ENCODE measurements at places on chromosomes 7 and 10.

DNA sequence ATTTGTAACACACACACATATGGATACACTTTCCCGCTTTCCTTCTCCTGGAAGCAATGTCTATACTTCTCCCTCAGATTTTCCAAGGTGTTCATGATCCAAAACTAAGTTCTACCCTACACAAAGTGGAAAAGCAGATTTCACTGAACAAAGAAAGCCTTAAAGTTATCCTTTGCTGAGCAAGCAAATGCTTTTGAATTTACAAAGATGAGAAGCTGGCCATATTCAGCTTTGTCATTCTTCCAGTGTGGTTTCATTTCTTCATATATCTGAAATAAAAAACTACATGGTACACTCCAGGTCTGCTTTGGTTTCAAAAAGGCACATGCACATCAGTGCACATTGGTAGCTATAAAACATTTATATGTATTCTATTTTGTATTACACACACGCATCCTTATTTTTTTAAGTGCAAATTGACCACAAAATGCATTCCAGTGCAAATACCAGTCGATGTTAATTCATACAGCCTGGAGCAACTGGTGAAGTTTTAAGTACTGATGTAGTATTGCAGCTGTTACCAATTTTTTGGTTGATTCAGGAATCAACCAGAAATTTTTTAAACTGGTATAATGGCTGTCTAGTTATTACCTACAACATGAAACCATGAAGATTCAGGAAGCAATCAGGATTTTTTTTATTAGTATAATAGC is 65.5 kb upstream of the SRPK2 start:
- peak; percentile 17 for DNase-seq

GRCh38 chr10:100847440-100847839 is 65.3 kb upstream of the SLF2 start:
- no peak for DNase-seq

DNA sequence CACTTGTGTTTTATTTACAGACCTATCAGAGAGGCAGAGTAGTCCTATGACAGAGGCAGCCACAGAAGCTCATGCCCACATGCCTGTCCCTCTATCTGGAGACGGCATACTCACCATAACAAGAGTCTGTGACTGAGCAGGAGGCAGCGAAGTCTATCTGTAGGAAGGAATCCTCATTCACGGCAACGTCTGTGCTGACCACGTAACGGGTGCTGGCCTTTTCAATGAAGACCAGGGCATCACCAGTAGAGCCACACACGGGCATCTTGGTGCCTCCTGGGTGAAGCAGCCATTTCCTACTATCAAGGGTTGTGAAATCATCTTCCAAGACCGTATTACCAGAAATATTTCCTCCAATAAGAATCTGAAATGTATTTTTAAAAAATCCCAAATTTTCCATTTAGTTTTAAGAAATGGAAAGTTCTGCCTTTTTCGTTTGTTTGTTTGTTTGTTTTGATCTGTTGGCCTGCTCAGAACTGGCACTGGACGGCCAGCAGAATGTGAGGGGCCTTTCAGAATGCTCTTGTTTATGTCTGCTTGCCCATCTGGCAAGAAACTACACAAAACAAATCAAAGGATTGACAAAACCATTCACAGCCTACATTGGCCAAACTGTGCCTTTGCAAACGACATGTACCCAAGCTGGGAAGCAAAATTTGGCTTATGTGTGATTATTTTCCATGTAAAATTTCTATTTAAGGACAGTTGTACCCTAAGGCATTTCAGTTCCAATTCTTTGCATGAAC is 93.1 kb upstream of the SLC26A5 start:
- DNase-seq = no peak

- no peak for DNase-seq
These were observed 217.2 kb upstream of the PLXNA4 start for GRCh38 chr7:132793474-132793873.

DNA sequence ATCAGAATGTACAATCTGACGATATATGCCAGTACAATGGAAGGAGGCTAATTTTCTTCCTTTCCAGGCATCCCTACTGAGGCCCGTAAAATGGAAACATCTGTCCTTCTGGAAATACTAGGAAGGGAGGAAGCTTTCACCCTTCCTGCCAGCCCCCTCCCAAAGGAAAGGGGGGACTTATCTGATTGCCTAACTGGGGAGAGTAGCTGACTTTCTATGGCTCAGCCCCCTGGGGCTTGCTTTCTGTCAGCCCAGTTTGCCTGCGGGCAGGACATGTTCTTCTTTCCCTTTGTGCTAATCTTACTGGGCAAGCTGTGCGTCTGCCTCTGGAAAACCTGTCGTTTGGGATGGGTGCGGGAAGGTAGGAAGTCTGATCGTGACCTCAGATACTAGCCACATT is 508.9 kb downstream of the SUGCT start:
- no peak for DNase-seq

DNA sequence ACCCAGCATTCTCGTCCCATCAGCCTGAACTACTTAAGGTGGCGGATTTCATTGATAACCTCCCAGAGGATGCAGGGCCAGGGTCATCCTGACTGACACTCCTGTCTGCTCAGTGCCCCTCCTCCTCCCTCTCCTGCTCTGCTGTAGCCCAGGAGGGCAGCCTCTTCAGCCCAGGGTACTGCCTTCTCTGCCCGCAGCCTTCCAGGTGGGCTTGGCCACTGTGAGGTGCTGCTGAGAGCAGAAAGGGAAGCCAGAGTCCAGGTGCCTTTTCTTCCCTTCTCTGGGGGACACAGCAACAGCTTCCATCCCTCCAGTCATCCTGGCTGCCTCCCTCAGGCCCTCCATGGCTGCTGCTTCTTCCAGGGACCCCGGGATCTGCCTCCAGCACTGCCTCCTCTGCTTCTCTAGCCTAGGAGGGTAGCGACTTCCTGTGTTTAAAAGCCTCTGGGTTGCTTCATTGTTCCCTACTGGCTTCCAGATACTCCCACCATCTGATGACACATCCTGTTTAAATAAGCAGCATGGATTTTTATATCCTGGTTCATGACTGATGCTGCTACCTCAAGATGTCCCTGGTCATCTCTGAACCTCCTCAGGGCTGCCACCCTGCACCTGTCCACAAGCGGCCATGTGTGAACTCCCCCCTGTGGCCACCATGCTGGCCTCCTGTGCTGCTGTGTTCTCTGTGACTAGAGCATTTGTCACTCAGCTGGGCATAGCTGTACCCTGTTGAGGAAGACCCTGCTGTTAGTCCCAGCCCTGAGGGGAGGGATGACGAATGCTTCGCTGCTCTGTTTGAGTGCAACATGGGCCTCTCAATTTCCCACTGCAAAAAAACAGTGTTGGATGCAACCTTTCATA is 55.8 kb downstream of the AKR1C4 start:
- no peak for DNase-seq

DNA sequence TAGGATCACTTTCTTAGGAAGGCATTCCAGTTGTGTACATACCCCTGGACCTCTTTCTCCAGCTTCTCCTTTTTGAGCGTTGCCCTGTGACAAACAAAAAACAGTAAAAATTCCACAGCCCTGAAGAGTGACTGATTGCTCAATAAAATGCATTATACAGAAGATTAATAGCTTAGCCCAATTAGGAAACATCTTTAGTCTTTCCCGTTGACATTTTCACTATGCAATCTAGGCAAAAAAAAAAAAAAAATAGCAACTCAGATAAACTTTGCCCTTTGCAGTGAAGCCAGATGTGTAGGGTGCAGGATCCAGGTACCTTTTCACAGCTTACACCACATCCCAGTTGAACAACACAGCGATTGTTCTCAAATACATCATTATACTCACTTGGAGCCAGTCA is 17.9 kb downstream of the COL28A1 start:
- no peak for DNase-seq

DNA sequence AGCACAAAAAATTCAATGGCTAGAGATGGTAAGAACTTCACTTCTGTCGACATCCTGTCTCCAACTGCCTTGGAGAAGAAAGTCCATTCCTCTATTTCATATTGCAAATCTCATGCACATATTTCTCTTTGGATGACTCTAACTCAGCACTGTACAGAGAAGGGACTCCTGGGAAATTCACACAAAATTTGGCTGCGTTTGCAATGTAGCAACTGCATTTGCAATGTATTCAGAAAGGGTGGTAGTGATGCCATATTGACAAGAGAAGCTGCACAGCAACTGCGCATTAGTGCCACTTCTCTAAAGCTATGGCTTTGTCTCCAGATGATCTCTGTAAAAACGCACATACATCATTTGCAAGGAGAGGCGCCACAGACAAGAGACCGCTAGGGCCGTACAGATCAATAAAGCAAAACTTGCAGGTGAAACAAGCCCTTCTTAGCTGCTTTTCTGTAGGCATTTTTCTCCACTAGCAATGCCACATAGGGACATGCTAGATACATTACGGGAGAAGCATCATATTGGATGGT is 389.5 kb downstream of the TCERG1L start:
- no peak for DNase-seq

DNA sequence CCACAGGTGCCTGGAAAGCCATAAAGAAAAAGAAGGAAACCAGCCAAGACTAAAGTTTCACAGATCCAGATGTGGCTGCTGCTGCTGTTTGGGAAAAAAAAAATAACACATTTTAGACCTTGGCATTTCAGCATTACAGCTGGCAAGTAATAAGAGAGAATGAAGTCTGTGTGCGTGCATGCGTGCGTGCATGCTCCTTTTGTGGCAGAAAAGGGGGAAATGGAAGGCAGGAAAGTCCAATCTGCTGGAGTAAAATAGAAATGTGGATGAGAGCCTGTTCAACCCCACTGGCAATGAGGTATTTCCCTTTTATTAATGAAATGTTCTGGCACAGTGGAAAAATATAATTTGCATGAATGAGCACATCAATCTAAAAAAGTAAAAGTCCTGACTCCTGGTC is 137.0 kb upstream of the SEMA3A start:
- no peak for DNase-seq

DNA sequence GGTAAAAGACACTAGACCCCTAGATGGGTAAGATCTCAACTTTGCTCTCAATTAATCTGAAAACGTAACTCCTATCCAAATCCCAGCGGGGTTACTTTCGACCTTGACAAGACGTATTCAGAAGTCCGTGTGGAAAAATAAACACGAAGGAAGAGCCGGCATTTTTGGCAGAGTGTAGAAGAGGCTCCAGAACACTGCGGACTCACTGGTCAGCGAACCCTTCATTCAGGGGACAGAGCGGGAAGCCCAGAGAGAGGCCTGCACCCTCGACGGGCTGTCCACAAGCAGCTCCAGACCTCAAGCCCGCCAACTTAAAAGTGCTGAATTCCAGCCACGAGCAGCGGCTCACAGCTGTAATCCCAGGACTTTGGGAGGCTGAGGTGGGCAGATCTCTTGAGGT is 54.7 kb downstream of the DPYSL4 start:
- no peak for DNase-seq

DNA sequence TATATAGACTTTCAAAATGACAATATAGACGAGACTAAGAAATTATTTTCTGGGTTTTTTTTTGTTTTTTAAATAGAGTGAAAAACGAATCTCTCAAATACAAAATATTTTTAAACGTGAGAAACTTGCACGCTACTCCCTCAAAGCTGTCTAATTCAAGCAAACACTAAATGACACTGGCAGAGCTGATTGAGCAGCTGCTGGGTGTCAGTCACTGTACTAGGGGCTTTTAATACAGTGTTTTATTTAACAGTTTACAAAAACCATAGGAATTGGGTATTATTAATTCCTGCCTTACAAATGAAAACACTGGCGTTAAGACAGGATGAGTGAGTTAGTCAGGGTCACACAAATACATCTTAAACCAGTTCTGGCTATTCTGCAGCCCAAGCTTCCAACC is 1209.6 kb upstream of the C7orf33 start:
- no peak for DNase-seq

- DNase-seq = no peak
These were observed 26.8 kb upstream of the ZNF488 start for GRCh38 chr10:47410862-47411261.

DNA sequence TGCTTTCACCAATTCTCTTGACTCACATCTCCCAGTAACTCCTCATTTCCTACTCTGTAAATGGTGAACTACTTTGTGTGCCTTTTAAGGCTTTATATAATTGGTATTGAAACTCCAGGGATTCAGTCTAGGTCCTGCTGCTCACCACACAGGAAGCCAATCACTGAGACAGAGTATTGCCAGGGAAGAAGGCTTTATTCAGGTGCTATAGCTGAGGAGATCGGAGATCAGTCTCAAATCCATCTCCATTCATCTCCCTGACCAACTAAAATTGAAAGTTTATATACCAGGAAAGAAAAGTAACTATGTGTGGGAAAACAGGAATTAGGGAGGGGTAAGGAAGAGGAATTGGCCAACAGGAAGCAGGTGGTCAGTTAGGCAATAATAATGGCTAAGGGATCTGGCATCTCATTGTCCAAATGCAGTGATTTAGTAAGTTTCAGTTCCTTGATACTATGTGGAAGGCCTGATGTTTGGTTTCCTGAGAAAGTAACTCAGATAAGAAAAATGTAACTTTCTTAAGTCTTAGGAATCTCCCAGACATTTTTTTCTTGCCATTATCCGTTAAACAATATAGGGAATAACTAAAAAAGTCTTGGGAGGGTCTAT is 10.2 kb upstream of the SDHAF3 start:
- no peak for DNase-seq

DNA sequence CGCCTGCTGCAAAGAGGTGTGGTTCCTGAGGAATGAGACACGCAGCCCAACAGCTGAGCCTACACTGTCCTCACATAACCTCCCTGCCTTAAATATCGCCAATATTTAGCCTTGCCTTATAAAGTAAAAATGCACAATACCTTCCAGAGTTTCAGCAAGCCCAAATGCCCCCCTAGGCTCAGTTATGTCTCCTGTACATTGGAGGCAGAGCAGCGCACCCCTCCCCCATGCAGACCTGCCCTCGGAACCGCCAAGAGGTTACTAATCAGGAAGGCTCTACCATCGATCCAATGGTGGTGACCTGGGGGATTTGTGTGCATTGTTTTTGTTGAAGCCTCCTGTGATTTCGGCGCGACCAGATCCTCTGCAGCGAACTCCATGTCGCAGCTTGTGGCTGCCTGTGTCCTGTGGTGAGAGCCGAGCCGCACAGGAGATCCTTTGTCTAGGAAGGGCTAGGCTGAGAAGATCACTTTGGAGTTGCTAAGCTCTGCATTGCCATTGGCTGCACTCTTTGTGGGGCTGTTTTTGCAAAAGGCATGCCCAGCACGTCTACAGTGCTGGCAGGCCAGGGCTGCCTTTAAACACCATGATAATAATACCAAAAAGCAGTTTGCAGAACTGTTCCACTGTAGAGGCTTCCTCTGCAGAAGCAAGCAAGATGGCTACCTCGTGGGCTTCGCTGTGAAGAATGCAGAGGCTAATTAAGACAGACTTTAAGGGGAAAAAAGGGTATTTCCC is 40.1 kb downstream of the TET1 start:
- DNase-seq = peak; percentile 83

DNA sequence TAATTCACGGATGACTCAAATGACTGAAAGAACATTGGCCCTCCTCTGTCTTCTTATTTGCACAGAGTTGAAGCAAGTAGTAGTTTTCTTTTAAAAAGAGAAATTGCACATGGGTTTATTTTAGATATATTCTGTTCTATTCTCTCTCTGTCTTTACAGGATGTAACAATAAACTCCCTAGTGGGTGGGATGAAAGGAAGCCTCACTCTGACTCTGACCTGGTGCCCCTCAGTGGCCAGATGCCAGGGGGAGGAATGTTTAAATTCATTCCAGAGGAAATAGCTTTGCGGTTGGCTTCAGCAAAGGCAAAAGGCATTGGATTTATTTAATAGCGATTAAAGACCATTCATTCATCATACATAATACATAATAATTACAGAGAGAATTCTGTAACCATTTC is 156.4 kb upstream of the MTPN start:
- DNase-seq = peak; percentile 35

GRCh38 chr10:97858001-97858439 is 8.4 kb downstream of the GOLGA7B start:
- no peak for DNase-seq

Data from retinal pigment epithelial cell (primary cell).